Activated CD8-positive, alpha-beta memory T cell treated with anti-CD3 and anti-CD28 coated beads, Interleukin-2, amount 10 ng/mL, durations not matched to agents 7 days and 5 days (primary cell): ENCODE measurements at places on chromosomes 7 and 10.

GRCh38 chr7:82433507-82433906, 10.1 kb downstream of the CACNA2D1 start:
- H3K27ac ChIP-seq, result no peak overlapping the region
- H3K4me1 ChIP-seq, result no peaks in the 10 kb centered on the region
- no peaks in the 10 kb centered on the region for H3K36me3 ChIP-seq
- H3K27me3 ChIP-seq, result peaks cover 2% of the 10 kb centered on the region

- H3K4me1 ChIP-seq, result no peaks in the 10 kb centered on the region
- no peak for DNase-seq
- H3K27ac ChIP-seq, result no peak overlapping the region
- H3K4me3 ChIP-seq, result no peak overlapping the region
These were observed 122.6 kb downstream of the HBP1 start for GRCh38 chr7:107291434-107291833.

GRCh38 chr10:117441812-117442443, 66.7 kb upstream of the PDZD8 start:
- H3K4me1 ChIP-seq, result no peaks in the 10 kb centered on the region
- no peaks in the 10 kb centered on the region for H3K27me3 ChIP-seq
- DNase-seq, result no peak
- peaks cover 4% of the 10 kb centered on the region for H3K36me3 ChIP-seq
- H3K4me3 ChIP-seq, result no peak overlapping the region
- no peak overlapping the region for H3K27ac ChIP-seq

DNA sequence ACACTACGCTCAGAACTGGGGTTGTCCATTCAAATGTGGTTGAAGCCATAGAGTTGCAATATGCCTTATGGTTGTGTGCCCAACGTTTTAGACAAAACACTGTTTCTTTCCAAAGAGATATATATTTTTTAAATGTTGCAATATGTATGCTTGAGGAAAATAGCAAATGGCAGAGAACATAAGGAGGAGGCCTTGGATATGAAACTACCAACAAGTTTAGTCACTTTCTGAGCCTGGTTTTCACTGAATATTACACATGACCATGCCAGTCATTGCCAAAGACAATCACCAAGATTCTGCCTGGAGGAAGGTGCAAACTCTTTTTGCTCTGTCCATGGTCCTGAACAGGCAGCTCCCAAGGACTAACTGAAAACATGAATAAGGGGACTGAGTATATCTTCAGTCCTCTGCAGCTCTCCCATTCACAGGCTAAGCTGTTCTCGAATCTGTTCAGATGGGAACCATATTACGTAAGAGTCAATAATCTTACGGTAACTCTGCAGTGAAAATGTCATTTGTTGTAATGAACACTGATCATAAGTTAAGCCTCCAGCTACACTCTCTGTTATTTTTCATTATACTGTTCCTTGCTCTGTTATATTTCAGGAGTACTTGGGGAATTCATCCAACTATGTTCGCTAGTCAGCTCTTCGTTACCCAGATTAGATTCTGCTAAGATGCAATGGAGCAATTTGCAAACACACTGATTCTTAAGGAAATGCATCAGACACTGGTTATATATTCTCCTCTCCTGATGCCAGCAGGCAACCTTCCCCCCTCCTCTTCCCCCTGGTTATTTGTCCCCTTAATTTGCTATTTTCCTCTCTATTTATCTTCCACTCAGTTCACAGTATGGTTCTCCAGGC, 90.7 kb upstream of the C1QL3 start:
- H3K27me3 ChIP-seq, result no peaks in the 10 kb centered on the region
- H3K4me1 ChIP-seq, result no peaks in the 10 kb centered on the region
- peak; percentile 44 for DNase-seq
- no peak overlapping the region for H3K4me3 ChIP-seq
- H3K36me3 ChIP-seq, result peaks cover 15% of the 10 kb centered on the region

DNA sequence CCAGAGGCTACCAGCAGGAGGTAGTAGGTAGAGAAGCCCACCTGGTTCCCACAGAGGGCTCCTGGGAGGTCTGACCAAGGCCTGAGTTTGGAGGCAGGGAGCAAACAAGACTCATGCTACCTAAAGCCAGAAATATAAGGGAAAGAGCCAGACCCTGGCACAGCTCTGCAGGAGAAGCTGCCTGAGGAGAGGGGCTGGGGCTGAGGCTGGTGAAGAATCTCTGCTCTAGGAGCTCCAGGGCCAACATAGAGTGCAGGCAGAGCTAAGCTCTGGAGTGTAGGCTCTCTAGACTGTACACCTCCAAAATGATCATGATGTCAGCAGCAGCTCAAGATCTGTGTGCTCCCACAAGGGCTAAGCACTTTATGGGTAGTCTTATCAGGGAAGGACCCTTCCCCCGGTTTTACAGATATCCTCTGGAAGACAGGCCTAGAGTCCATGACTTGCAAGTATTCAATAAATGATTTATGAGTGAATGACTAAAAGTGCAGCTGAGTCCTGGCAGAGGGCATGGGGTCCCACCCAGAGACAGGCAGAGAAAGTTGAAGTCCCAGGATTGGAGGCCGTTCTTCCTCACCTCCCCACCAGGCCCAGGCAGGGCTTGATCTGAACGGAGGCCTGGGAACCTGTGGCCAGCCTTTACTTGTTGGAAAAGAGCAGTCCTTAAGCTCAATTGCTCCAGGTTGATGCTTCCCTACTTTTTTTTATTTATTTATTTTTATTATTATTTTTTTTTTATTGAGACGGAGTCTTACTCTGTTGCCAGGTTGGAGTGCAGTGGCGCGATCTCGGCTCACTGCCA, 71.5 kb upstream of the LRRC4 start:
- no peak for DNase-seq
- H3K27ac ChIP-seq, result no peak overlapping the region
- H3K36me3 ChIP-seq, result peaks cover 3% of the 10 kb centered on the region
- H3K4me1 ChIP-seq, result peaks cover 41% of the 10 kb centered on the region
- peaks cover 13% of the 10 kb centered on the region for H3K27me3 ChIP-seq
